Activated CD4-positive, alpha-beta T cell treated with anti-CD3 and anti-CD28 coated beads, Interleukin-2, amount 50 U/mL, for 48 hours (primary cell): ENCODE measurements at places on chromosomes 11 and 22.

DNA sequence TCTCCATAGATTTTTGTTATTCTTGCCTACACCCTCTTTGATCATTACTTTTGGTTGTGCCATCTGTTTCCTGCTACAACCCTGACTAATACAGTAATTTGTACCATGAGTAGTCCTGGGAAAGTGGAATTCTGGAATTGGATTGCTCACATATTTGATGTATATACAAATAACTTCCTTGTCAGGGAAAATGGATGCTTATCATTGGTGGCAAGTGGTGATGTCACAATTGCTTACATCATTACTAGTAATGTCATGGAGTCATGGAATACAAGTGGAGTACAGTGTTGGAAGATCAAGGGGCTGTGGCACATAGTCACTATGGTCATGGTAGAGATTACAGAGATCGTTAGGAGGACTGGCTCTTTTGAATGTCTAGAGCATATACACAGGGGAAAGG is 24.4 kb downstream of the AASDHPPT start:
- no peak for DNase-seq

- no peak for DNase-seq
Measured at GRCh38 chr11:79336797-79337517, 103.9 kb downstream of the TENM4 start.

- DNase-seq, result no peak
Measured at GRCh38 chr11:61846362-61847020, 18.4 kb downstream of the FADS2 start.

GRCh38 chr11:36365907-36366306 is 69.8 kb downstream of the PRR5L start:
- DNase-seq, result no peak

DNA sequence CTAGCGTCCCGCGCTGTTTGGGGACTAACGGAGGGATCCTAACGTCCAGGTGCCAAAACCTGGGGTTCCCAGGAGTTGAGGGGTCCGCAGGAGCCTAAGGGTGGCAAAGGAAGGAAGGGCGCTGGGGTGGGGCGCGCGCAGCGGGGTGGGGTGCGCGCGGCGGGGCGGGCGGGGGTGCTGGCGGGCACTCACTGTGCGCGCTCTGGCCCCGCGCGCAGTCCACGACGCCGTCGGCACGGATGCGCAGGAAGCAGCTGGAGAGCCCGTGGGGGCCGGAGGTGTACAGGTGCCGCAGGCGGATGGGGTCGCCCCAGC is 412 bp downstream of the FGF19 start:
- DNase-seq, result no peak

- DNase-seq, result no peak
Measured at GRCh38 chr11:17531071-17531600, 13.1 kb downstream of the USH1C start.

DNA sequence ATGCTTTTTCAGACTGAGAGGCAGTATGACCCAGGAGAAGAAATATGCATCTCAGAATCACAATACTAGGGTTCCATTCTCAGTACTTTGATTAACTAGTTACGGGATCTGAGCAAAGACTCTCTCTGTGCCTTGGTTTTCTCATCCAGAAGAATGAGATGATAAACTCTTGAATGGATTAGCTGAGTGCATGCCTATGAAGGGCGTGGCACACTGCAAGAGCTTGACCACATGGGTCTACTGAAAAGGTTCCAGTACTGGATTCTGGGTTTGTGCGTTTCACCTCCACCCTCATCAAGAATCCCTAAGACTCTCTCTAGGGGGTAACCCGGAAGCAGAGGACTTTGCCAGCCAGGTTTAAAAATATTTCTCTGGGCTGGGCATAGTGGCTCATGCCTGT is 25.6 kb downstream of the PGA5 start:
- no peak for DNase-seq

DNA sequence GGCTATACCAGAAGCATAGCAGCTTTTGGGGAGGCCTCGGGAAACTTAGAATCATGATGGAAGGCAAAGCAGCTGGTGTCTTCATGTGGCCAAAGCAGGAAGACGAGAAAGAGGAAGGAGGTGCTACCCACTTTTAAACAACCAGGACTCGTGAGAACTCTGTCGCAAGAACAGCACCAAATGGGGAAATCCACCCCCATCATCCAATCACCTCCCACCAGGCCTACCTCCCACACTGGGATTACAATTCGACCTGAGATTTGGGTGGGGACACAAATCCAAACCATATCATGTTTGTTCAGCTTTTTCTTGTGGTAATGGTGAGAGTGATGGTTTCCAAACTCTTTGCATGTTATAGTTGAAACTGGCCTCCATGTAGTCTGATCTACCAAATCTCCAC is 32.5 kb upstream of the OR10D3 start:
- DNase-seq, result no peak

- no peak for DNase-seq
Measured at GRCh38 chr11:36034551-36035331, 90.9 kb downstream of the LDLRAD3 start.

GRCh38 chr11:17563231-17563646 is 16.2 kb downstream of the OTOG start:
- DNase-seq, result no peak

DNA sequence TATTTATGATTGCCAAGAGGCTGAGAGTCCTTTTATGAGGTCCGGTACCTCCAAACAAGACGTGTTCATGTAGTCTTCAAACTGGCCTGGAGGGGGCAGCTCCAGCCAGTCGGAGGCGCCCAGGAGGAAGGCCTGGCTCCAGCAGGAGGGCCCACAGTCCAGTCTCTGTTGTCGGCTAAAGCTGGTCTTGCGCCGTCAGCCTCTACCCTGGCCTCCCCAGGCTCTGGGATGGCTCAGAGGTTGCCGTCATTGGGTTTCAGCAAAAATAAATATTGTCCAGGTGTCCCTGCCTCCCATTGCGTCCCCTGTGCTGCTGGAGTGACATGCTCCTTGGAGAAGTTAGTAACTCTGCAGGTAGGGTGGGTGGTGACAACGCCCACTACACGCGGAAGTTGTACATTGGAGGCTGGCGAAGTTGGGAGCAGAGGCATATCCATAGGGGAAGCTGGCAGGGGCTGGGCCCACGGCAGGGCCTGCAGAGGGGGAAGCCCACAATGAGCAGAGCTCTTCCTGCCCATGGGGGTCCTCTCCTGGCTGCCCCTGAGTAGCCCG is 1.0 kb upstream of the SLC25A1 start:
- DNase-seq, result peak; percentile 62
